Thyroid gland (tissue), 4 donors: ENCODE measurements at places on chromosomes 7 and 10. TPM values are rescaled to one million over a fixed set of nuclear protein-coding genes. Genes with fewer than 3 reads are reported as not detected.

Gene IFIT2
- 5.4 TPM for total RNA-seq

Gene PLAU
- 13.3 TPM for total RNA-seq

Gene PGAM2
- total RNA-seq = 5.9 TPM

Gene PNLIPRP2
- not detected for total RNA-seq

DNA sequence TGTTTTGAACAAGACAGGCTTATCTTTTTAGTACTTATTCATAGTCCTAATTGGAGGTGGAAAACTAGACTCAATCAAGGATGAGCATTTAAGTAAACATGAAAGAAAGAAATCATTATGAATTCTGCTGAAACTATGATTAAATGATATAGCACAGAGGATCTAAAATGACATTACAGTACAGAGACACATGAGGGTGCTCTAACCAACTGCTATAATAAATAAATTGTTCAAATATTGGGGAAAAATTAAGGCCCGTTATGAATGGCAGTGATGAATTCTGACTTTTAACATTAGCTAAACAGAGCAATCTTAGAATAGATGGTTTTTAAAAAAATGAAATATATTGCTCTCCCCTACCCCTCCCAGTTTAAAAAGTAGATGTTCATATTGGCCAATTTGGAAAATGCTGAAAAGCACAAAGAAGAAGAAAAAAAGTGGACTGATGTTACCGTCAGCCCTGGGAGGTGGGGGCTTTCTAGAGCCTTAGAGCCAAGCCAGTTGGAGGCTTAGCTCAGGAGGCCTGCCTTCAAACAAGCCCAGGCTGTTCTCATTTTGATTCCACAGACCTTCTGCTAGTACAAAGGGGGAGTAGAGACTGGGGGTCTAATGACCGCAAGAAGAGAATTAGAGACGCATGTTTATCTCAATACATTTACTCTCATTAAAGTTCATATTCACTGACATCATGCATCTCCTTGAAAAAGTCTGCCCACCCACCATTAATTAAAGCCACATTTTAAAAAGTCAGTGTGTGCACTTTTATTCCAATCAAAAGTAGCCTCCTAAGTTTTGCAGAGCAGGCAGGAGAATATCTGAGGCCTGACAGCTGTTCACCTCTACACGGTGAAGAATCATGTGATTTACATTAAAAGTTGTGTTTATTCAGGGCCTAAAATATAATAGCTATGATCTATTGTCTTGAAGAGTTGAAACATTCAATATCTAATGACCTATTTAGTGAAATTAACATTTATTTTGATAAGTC is 10.0 kb downstream of the WNT2 start:
- H3K27ac ChIP-seq = no peak overlapping the region
- no peaks in the 10 kb centered on the region for H3K4me1 ChIP-seq
- no peaks in the 10 kb centered on the region for H3K36me3 ChIP-seq
- H3K4me3 ChIP-seq = no peak overlapping the region
- no peaks in the 10 kb centered on the region for H3K27me3 ChIP-seq
- no peak for DNase-seq

DNA sequence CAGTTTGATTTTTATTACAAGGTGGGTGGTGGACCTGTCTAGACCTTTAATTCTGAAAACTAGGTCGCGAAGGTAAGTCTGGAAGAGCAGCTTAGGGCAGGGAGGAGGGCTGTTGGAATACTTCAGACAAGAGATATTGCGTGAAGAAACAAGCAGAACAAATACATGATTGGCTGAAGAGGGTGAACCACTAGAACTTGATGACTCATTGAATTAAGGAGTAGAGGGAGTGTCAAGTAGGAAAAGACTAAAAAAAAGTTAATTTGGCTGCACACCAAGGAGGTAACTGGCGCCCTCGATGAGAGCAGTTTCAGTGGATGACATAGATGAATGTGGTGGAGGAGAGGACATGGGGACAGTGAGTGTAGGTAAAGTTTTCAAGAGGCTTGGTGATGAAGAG is 41.3 kb downstream of the WNT2 start:
- no peak for DNase-seq
- no peak overlapping the region for H3K27ac ChIP-seq
- no peak overlapping the region for H3K4me3 ChIP-seq
- H3K36me3 ChIP-seq = no peaks in the 10 kb centered on the region
- H3K27me3 ChIP-seq = no peaks in the 10 kb centered on the region

DNA sequence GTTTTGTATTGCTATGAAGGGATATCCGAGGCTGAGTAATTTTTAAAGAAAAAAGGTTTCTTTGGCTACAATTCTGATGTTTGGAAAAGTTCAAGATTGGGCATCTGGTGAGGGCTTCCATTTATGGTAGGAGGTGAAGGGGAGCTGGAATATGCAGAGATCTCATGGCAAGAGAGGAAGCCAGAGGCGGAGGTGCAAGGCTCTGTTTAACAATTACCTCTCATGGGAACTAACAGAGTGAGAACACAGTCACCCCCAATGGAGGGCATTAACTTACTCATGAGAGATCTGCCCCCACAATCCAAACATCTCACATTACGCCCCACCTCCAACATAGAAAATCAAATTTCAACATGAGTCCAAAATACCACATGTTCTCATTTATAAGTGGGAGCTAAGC is 62.0 kb downstream of the AKR1D1 start:
- no peak overlapping the region for H3K4me3 ChIP-seq
- H3K36me3 ChIP-seq = no peaks in the 10 kb centered on the region
- no peak for DNase-seq
- no peak overlapping the region for H3K27ac ChIP-seq
- no peaks in the 10 kb centered on the region for H3K27me3 ChIP-seq
- H3K4me1 ChIP-seq = no peaks in the 10 kb centered on the region

DNA sequence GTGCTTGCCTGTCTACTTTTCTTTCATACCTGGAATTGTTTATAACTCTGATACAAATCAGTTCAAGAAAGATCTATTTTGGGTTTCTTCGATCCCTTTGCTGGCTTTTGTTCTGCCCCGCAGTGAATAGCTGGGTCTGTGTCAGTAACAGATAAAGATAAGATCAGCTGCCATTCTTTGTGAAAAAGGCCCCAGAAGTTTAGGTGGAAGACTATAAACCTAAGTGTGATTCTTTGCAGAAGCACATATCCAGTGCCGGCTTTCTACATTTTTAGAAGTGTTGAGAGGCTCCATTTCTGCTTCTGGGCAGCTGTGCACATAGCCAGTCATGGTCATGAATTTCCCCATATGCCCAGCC is 686.4 kb upstream of the C7orf33 start:
- no peak overlapping the region for H3K27ac ChIP-seq
- no peak overlapping the region for H3K4me3 ChIP-seq
- DNase-seq = no peak
- no peaks in the 10 kb centered on the region for H3K27me3 ChIP-seq
- no peaks in the 10 kb centered on the region for H3K4me1 ChIP-seq
- no peaks in the 10 kb centered on the region for H3K36me3 ChIP-seq

DNA sequence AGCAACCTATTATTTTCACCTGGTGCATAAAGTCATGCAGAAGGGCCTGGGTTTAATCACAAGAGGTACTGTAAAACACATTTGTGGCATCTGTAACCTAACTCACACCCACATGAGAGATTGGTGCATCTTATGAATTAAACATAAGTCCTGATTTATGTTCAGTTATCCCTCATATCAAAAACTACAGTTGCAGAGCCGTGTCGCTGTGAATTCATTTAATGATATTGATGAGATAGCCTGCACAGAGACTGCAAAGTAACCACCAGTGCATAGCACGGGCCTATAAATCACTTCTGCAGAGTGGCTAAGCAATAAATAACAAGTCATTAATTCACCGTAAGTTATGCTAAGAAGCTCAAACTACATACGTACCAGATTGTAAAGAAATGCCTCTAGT is 178.2 kb downstream of the RELN start:
- H3K4me1 ChIP-seq = no peaks in the 10 kb centered on the region
- H3K4me3 ChIP-seq = no peak overlapping the region
- DNase-seq = no peak
- no peak overlapping the region for H3K27ac ChIP-seq
- H3K27me3 ChIP-seq = no peaks in the 10 kb centered on the region
- no peaks in the 10 kb centered on the region for H3K36me3 ChIP-seq

DNA sequence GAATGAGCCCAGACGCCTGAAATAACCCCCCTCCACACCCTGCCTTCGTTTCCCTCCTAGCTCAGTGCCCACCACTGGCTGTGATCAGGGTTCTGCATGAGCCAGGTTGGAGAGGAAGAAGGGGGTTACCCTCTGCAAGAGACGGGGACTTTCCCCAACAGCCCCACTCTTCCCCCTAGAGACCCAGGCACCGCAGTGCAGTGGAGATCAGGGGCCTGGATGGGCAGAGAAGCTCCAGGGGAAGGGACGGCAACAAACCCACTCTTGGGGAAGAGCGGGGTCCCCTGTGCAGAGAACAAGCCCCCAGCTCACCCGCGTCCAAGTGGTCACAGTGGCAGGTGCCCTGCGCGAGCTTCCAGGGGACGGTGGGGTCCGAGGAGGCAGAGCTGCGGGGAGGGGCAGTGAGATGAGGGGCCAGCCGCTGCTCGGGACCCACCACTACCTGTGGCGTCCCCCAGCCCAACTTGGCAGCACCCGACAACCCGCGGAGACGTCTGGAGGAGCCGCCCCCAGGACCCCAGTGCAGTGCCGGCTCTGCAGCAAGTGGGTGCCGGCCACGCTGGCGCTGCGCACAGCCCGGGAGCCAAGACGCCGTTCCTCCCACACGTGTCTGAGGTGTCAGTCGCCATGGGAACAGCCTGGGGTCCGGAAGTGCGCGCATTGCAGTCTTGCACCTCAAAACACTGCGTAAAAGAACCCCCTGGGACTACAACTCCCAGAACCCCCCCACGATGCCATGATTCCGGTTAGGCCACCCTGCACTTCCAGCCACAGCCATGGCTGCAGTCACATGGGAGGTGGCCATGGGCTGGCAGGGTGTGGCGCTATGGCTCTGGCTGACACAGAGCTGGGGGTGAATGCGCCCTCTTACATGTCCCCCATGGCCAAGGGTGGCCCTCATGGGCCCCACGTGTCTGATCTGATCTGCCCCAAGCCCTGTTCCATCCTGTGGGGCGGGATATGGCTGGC is 45.8 kb upstream of the WIPI2 start:
- H3K27me3 ChIP-seq = no peaks in the 10 kb centered on the region
- no peak overlapping the region for H3K27ac ChIP-seq
- no peaks in the 10 kb centered on the region for H3K36me3 ChIP-seq
- DNase-seq = peak; percentile 7

DNA sequence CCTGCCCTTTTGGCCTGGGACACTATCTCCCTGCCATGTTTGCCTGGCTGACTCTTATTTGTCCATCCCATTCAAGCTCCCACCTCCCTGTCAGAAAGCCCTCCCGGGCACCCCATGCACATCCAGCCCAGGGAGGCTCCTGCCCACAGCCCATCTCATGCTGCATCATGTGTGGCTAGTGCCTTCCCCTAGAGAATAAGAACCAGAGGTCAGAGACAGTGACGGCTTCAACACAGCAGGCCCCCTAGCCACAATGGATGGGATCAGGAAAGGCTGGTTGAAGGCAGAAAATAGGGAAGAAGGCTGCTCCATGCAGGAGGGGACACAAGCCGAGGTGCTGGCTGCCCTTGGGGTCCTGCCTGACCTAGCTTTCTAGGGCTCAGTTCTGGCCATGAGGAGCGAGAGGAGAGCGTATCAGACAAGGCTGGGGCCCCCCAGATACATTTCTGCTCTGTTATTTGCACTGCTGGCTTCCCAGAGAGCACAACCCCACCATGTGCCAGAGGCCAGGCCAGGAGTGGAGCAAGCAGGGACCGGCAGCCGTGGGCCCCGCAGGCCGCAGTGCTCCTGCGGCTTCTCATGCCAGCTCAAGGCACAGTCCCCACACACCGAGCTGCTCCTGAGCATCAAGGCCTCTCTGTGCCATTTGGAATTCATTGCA is 161.1 kb upstream of the ZMIZ1 start:
- no peaks in the 10 kb centered on the region for H3K27me3 ChIP-seq
- DNase-seq = no peak
- H3K36me3 ChIP-seq = no peaks in the 10 kb centered on the region
- no peak overlapping the region for H3K4me3 ChIP-seq

GRCh38 chr7:82156893-82157292 is 286.7 kb downstream of the CACNA2D1 start:
- DNase-seq = no peak
- peaks cover 5% of the 10 kb centered on the region for H3K4me1 ChIP-seq
- no peaks in the 10 kb centered on the region for H3K27me3 ChIP-seq
- no peak overlapping the region for H3K4me3 ChIP-seq
- no peak overlapping the region for H3K27ac ChIP-seq

GRCh38 chr10:12470719-12471118 is 121.4 kb downstream of the CAMK1D start:
- H3K4me1 ChIP-seq = peaks cover 10% of the 10 kb centered on the region
- H3K27me3 ChIP-seq = no peaks in the 10 kb centered on the region
- H3K36me3 ChIP-seq = no peaks in the 10 kb centered on the region
- no peak overlapping the region for H3K4me3 ChIP-seq
- no peak for DNase-seq
- H3K27ac ChIP-seq = no peak overlapping the region

DNA sequence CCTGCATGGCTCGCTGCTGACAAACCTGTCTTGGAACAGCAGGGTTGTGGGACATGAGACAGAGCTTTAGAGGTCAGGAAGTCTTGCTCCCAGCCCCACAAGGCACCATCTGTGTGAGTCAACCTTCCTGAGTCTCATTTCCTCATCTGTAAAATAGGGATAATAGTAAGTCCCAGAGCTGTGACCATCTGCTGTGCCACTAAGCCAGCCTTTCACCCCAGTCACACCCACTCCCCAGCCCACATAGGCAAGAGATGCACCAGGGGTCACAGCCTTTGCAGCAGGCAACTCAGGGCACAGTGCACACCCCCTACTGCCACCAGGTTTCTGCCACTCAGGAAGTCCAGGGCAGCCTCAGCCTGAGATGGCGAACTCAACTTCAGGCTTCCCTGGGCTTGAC is 29.4 kb upstream of the CDH23 start:
- no peaks in the 10 kb centered on the region for H3K27me3 ChIP-seq
- H3K27ac ChIP-seq = no peak overlapping the region
- H3K4me1 ChIP-seq = no peaks in the 10 kb centered on the region
